ENCODE measurements at places on chromosomes 1 and 21.

- DNase-seq, result no peak
Measured at GRCh38 chr1:161225178-161225533, 704 bp upstream of the TOMM40L start.

- DNase-seq, result no peak
Measured at GRCh38 chr1:172292840-172293239, 127.6 kb upstream of the C1orf105 start.

- DNase-seq, result no peak
Measured at GRCh38 chr1:43563876-43564539, 33.3 kb downstream of the PTPRF start.

GRCh38 chr1:161190962-161191521 is 7.8 kb downstream of the ADAMTS4 start:
- DNase-seq, result no peak

DNA sequence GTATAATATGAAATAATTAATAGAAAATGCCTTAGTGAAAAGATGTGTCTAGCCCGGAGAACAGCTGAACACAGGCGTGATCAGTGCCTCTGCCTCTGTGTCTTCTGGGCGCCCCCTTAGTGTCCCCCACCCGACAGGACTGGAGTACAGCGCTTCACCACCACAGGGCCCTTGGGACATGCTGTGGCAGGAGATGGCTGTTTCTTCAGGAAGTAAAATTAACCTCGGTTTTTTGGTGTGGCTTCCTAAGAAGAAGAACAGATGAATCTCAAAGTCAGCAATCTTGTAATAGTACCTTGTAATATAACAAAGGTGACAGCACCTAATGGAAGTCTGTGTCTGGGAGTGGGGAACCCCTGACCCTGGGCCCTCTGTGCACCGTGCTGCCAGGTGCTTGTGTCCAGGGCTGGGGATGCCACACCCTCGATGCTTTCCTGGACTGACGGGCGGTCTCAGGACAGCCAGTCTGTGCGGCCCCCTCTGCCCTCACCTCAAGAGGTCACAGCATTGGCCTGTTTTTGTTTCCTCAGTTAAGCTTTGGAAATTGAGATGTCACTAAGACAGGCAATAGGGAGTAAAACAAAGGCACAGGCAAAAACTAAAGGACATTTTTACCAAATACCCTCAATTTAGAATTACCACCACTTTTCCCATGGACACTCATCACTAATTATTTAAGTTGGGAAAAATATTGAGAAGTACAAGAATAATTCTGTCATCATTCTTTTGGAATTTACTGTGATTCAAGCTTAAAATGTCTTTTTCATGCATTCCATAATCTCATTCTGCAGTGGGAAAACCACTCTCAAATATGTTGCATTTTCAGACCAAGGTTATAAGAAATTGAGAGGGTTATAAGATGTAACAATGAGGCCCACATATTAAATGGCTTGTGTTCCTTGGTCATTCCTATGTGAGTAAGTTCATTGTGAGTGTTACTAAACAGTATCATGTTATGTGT is 79.3 kb downstream of the ADARB1 start:
- peak; percentile 7 for DNase-seq

DNA sequence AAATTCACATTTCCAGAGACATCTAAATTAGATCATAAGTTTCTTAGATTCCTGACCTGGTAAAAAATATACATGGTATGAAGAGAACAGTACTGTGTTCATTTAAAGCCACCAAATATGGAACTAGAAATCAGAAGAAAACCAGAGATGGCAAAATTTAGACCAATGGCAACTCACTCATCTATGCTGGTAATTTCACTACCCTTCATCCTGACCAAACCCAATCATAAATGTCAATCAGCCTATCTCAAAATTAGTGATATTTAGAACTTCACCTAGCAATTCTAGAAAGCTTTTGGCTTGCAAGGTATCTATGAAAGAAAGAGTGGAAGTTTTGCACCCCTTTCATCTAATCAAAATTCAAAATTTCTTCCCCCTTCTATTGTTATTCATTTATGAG is 107.7 kb downstream of the NIBAN1 start:
- DNase-seq, result no peak

DNA sequence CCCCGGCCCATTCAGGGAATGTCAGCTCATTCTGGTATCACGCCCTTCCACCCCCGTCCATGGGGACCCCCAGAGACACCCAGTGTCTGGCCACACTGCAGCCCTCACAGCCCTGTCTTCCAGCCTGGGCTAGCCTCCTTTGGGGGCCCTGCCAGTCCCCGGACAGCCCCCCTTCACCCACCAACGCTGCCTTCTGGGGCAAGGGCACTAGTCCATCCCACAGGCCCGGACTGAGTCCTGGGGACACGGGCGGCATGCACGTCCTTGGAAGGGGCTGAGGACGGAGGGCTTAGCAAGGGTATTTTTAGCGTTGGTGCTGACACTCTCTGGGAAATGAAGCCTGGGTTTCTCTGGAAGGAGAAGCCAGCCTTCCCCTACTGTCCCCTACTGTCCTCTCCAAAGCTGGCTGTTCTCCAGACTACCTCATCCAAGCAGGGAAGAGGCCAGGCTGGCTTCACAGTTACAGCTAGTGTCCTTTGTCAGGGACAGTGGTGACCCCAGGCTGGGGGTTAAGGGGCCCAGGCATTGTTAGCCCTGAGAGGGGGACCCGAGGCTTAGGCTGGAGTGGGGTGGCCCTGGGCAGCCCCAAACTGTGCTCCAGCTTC is 39.5 kb downstream of the COQ8A start:
- no peak for DNase-seq

GRCh38 chr1:63463248-63463647 is 59.8 kb downstream of the ITGB3BP start:
- no peak for DNase-seq

GRCh38 chr1:66495495-66495894 is 38.5 kb upstream of the SGIP1 start:
- no peak for DNase-seq

DNA sequence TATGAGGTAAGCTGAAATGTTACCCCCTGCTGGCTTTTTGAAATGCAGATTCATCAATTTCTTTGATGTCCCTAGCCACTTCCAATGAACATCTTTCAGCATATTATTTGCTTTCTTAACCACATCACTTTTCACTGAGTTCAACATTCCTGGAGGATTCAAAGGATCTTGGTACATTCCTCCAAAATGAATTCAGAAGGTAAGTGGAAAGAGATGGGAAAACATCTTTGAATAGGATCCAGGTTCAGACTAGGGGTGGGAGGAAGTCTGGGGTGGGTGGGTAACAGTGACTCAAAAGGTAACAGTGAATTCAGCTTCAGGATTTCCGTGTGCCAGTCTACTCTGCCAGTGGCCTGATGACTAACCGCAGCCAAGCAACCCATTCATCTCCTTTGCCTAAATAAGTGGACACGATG is 180.7 kb downstream of the ZC3H11B start:
- DNase-seq, result no peak

GRCh38 chr21:32162727-32163320 is 116.0 kb downstream of the MIS18A start:
- no peak for DNase-seq

DNA sequence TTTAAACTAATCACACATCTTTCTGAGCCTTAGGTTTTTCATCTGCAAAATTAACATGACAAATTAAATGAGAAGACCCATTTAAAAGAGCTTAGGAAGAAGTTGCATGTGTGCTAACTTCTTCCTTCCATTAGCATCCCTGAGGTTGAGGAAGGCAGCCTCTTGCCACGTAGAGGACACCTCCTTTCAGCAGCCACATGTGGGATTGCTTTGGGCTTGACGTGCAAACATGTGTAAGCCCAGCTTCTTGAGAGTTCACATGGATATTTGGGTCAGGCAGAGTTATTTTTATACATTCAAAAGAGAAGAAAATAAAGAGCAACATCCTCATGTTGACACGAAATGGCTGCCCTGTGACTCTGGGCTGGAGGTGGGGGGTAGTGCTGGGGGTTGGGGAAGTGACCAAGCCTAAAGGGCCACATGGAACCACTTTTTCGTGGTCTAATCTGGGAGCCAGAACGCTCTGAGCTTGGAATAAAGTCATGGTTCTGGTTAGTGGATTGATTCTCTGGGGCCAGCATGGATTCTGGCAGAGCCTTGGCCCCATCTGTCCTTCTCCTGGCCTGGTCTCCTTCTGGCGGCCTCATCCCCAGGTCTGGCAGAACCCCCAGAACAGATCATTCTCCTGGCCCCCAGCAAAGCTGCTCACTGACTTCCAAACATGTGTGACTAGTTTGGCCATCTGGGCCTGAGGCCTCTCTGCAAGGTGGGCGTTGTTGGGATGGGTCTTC is 137.1 kb upstream of the USP24 start:
- no peak for DNase-seq

DNA sequence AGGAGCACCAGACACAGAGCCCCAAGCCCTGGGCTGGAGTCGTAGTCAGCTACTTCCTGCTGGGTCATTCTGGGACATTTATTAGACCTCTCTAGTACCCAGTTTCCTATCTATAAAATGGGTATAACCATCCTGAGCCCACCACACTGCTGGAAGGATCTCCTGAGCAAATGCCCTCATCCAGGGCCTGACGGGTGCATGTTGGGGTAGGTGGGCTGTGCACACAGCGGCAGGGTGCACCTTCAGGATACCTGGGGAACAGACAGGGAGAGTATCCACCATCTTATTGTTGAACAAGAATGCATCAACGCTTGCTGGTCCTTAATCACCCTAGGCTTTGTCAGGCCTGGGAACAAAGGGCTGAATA is 191.0 kb downstream of the HIVEP3 start:
- DNase-seq, result no peak

DNA sequence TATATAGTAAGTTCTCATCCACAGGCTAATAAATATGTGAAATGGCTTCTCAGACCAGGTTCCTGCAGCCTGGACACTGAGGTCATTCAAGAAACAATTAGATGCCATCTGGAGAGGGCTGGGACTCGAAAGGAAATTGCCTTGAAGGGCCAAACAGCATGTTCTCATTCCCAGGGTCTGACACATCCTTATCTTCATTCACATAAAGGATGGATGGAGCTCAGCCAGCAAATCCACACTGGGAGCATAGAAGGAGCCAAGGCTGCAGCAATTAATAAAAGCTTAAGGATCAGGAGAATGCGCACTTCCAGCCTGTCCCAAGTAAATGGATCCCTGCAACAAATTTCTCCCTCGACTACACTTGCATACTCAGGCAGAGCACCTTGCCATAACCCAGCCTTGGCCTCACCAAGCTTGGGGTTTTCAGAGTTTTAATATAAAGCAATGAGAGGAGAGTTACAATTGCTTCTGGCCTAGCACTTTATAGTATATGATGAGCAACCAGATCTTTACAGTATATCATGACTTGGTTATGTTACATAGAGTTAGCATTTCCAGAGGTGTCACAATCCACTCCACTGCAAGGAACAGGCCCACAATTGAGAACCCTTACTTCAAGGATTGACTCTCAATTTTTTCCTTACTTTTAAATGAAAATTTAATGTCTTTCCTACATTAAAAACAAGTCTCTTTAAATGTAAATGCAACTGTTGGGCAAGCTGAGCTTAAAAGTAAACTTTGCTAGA is 55.9 kb downstream of the BCAR3 start:
- no peak for DNase-seq

GRCh38 chr1:67734323-67734690 is 49.3 kb downstream of the GADD45A start:
- DNase-seq, result no peak

DNA sequence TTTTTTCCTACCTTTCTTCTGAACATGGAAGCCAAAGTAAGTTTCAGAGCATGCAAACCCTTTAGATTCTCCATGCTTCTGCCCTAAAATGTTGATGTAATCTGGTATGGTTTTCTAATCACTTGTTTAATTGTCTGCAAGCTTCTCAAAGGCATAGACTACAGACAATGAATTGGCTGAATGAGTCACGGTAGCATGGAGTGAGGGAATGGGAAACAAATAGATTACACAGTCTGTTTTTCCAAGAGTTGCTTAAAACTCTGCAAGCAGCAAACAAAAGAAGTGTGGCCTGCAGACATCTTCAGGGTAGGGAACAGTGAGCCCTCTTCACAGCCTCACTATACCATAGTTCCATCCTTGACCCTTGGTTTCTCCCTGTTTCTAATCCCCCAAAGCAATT is 326.0 kb downstream of the BARHL2 start:
- DNase-seq, result no peak

DNA sequence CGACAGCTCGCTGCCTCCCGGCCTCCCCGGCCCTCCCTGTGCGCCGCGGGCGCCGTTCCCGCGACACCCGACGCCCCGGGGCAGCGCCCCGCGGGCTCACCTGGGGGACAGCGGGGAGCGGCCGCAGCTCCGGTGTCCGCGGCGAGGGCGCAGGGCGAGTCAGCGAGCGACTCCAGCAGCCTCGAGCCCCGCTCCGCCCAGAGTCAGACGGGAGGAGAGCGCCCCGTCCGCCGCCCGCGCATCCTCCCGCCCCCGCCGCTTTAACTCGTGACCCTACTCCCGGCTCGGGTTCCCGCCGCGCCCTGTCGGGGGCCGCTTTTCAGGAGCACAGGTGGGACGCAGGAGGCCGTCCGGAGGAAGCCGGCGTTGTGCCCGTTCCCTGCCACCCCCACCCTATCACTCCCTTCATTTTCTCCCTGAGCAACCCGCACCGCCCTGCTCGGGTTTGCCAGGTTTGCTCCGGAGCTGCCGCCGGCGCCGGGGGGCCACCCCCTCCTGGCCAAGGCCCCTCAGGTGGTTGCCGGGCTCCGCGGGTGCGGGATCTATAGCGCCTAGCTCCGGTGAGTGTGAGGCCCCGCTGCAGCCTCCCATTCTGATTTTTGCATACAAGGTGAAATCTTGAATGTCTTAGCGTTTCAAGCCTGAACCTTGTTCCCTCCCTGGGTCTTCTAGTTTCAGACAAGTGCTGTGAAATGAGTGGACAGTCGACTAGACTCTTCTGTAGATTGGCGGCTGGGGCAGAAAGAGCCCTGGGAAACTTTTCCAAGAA is at the start of gene MCOLN3:
TSS of gene MCOLN3 (minus strand) at position 205 of the 769 bp plus-strand sequence. CDS start 3,140 bp downstream, outside the sequence.
- DNase-seq, result peak; percentile 19
